ENCODE measurements at places on chromosomes 6 and 20.

GRCh38 chr6:163346497-163346961, 68.0 kb upstream of the QKI start:
- no peak for DNase-seq

DNA sequence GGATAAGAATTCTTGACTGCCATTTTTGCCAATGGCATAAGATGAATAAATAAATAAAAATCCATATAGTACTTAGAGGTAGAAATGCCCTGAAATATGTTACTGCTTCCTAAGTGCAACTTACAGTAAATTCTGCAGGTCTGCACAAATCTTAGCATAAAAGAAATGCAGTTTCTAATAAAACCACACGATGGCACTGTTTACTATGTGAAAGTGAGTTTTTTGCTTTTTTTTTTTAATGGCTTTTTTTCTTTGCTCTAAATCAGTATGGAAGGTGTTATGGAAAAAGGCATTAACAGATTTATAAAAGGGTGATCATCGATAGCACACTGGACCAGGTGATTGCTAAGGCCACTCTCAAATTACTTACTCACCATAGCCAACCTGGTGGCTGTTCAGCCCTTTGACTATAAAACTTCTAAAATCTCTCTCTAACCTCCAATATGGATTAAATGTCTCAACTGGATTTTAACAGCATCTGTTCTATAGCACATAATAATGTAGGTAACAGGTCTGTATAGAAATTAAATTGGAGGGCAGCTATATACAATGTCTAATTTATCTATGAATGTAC, 45.8 kb downstream of the AHI1 start:
- DNase-seq = peak; percentile 12

DNA sequence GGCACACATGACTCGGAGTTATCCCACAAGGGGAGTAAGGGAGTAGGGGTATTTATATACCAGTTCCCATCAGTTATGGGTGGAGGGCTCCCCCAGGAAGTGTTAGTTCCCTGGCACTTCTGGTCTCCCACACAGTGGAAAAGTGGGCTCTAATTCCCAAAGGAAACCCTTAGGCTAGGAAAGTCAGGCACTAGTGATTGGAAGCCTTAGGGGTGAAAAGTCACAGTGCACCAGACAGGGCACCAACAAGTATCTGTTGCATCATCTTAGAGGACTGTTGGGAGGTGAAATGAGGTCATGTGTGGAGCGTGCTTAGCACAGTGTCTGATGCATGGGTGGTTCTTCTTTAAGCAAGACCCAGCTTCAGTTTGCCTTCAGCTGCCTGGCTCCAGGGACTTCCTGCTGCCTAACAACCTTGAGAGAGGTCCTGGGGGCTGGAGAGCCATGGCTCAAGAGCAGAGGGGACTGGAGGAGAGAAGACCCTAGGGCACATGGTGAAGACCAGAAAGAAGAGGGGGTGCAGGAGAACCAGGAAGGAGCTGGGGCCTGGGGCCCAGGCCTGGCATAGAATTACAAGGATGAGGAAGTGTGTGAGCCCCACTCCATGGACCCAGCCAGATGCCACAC, 7.5 kb upstream of the FOXP4 start:
- DNase-seq = no peak

DNA sequence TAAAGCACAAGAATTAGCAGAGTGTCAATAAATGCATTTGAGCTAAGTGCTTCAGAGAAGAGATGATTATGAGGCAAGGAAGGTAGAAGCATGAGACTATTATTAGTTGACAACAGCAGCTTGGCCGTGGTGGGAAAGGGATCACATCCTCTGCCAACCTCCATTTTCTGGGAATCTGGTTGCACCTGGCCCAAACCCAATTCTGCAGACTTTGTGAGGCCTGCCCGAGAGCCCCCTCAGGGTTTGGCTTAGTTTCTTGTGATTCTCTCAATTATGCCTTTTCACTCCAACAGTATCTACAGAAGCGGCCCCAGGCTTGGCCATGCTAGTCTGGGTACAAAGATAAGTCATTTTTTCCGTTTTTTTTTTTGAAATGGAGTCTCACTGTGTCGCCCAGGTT, 111.0 kb upstream of the B3GAT2 start:
- DNase-seq = no peak

DNA sequence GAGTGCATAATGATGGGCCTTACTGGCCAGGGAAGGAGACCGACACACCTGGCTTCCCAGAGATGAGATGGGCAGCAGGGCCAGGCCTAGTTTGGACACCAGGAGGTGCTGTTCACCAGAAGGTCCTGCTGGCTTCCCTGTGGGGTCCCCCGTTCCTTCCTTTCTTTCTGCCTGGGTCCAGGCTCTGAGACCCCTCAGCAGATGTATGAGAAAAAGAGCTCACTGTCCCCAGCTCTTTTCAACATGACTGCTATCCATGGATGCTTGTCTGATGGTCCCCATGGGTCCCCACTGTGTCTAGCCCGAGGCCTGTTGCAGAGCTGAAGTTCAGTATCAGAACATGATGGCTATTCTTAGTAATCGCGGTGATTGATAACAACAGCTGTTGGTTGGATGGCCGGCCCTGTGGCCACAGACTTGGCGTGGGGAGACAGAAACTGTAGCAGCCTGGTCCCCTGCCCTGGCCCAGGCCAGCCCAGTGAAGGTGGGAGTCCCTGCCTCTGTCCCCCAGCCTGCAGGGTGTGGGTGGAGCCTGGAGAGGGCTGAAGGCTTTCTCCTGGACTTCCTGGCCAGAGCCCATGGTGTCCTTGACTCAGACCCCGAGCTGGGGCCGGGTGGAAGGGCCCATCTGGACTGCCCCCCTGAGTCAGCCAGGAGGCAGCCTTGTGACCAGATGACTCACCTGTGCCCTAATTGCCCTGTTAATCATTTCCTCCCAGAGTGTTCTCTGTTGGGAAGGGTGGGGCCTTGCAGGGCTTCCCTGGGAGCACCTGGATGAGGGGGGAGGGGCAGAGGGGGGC, 9.9 kb upstream of the BAK1 start:
- peak; percentile 60 for DNase-seq

DNA sequence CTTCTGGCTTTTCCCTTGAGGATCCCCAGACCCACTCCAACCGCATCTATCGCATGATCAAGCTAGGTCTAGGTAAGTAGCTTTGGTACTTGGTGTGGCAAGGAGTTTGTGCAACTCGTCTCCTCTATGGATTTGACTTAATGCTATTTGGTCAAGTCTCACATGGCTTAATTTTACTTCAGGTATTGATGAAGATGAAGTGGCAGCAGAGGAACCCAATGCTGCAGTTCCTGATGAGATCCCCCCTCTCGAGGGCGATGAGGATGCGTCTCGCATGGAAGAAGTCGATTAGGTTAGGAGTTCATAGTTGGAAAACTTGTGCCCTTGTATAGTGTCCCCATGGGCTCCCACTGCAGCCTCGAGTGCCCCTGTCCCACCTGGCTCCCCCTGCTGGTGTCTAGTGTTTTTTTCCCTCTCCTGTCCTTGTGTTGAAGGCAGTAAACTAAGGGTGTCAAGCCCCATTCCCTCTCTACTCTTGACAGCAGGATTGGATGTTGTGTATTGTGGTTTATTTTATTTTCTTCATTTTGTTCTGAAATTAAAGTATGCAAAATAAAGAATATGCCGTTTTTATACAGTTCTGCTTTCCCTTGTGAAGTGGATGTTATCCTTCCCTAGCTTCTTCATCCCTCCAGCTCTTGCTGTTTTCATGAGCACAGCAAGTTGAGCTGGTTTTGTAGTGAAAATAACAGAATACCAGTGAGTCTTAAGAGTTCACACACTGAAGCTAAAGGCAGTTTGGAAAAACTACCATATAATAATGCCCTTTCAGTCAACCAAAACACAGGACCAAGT, 3.8 kb downstream of the SLC35B2 start:
- no peak for DNase-seq

DNA sequence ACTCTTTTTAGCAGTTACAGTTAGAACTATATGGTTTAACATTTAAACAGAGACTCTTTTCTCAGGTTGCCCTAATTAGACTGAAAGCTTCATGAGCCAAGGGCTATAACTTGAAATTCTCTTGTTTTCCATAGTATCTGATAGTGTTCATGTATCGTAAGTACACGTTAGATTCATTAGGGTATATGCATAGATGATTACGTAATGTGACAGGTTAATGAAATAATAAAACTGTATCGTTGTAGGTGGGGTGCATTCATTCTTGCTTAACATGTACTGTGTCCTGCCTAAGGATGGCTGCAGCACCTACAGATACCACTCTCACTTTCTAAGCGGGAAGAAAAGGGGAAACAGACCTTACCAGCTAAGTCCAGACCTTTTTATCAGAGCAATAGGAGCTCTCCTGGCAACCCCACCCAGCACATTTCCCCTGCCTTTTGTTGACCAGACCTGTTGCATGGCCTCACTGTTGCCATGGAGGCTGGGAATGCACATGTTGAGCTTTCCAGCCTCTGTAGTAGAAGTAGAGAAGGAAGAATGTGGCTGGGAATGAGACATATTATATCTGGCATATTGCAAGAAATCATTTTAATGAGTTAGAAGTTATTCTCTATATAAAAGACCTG, 83.0 kb downstream of the MAP3K4 start:
- DNase-seq = no peak

- no peak for DNase-seq
Measured at GRCh38 chr20:7399114-7399513, 541.1 kb downstream of the HAO1 start.

- no peak for DNase-seq
Measured at GRCh38 chr20:10319855-10320254, 101.2 kb downstream of the SNAP25 start.

DNA sequence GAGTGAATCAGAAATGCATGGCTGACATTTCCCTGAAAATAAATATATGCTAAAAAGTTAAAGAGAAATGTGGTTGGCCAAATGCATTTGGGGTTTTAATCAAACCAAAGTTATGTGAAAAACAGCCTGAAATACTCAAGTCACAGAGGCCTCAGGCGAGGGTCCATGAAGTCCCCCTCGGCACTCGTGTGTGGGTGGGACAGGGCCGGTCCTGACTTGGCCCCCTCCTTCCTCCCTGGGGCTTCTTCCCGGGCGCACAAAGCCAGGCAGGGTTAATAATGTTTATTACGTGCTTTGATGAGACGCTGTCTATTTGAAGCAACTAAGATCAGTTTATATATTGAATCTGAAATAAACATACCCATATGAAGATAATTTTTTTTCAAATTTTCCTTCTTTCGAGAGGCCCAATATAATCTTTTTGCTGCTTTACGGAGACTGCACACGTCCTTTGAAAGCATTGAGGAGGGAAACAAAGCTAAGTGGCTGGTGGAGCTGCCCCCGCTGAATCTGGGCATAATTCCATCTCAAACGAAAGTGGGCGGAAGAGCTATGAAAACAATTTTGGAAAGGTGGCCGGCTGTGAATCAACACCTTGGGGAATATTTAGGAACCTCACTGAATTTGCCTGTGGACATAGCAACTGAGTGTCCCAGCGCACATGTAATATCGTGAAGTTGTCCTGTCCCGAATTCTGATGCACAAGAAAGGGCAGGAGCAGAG, 55.8 kb upstream of the SMOC2 start:
- DNase-seq = no peak

- DNase-seq = no peak
Measured at GRCh38 chr6:63389191-63389844, 69.5 kb upstream of the LGSN start.

GRCh38 chr6:160507420-160507819, 156.7 kb downstream of the LPA start:
- DNase-seq = no peak

DNA sequence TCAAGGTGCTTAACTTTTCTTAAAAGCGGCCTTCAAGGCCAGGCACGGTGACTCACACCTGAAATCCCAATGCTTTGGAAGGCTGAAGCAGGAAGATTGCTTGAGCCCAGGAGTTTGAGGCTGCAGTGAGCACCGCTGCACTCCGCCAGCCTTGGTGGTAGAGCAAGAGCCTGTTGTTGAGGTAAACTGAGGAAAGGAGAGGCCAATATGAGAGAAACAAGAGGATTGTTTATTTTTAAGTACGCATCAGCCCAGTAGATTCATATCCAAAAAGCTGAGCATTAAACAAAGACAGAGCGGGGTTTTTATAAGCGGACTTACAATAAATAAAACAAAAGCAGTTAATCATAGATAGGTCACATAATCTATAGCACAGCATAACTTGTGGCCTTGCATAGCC, 15.0 kb upstream of the GMPR start:
- no peak for DNase-seq

GRCh38 chr20:25586877-25587276, 1.5 kb upstream of the NINL start:
- no peak for DNase-seq

DNA sequence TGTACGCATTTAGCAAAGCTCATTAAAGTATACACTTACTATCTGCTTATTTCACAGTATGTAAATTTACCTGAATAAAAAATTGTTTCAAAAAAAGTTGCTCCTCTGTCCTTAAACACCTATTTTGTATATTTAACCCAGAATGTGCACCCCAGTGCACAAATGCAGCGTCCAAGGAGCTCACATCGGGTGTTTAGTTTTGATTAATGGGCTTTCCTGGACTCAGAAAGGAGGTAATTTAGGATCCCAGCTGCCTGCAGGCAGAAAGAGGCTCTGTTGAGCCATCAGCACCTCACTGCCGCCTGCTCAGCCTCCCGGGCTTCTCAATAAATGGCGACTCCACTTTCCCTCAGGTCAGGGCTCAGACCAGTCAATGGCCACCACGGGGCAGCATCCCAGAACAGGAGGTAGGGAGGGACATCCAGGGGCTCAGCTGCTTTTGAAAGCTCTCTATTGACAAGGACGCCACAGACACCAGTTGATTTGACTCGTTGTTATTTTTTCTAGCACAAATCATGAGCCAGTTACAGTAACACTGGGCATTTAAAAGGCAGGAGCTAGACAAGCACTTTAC, 70.2 kb upstream of the TBC1D7 start:
- no peak for DNase-seq

DNA sequence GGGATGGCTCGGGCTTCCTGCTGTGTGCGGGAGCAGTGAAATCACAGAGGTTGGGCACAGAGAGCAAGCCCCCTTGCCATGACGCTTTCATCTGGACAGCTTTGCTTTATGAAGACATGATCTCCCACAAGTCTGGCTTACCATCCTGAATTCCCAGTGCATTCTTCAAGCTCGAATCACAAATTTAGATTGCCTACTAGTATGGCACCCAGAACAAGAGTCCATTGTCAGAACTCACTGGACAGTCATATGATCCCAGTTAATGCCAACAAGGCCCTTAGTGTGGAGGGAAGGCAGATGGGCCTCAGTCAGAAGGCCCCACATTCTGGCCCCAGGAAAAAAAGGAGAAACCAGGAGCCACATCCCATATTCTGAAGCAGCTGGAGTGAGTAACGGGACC, 147.3 kb upstream of the FOXQ1 start:
- no peak for DNase-seq

DNA sequence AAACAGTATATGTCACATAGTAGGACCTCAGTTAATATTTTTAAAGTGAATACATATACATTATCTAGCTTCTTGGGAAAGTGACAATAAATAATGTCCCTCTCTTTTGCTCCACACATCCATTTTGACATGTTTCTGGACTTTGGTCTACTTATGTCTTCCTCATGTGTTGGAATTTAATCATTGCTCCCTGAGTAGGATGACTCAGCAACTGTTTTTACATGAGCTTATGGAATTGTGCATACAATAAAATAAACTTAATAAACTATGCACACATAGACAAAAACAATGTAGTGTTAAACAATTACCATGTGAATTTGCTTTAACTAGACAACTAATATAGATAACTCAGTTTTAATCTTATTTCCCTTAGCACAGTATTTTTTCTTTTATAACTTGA, 503.8 kb downstream of the TFAP2B start:
- DNase-seq = no peak

Data from fibroblast of the conjunctiva (primary cell).